ENCODE measurements at places on chromosomes 16 and 17.

GRCh38 chr17:50207315-50207714, 5.9 kb upstream of the COL1A1 start:
- no peak for DNase-seq

- DNase-seq, result no peak
These were observed 306.8 kb downstream of the FOXL1 start for GRCh38 chr16:86885139-86885538.

GRCh38 chr16:84175350-84176081, 11.3 kb downstream of the TAF1C start:
- no peak for DNase-seq

DNA sequence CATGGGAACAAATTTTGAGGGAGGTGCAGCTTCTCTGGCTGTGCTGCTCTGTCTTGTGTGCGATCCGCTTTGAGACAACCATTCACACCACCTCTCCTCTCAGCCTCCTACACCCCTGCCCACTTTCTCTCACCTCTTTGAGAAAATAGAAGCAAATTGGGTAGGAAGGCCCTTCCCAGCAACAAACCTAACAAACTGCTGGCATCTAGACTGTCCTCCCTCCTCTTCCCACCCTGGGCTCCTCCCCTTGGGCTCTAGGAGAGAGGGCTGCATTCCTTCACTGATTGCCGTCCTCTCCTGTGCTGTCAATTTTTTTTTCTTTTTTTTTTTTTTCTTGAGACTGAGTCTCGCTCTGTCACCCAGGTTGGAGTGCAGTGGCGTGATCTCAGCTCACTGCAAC, 13.5 kb downstream of the CDIPT start:
- DNase-seq, result no peak

DNA sequence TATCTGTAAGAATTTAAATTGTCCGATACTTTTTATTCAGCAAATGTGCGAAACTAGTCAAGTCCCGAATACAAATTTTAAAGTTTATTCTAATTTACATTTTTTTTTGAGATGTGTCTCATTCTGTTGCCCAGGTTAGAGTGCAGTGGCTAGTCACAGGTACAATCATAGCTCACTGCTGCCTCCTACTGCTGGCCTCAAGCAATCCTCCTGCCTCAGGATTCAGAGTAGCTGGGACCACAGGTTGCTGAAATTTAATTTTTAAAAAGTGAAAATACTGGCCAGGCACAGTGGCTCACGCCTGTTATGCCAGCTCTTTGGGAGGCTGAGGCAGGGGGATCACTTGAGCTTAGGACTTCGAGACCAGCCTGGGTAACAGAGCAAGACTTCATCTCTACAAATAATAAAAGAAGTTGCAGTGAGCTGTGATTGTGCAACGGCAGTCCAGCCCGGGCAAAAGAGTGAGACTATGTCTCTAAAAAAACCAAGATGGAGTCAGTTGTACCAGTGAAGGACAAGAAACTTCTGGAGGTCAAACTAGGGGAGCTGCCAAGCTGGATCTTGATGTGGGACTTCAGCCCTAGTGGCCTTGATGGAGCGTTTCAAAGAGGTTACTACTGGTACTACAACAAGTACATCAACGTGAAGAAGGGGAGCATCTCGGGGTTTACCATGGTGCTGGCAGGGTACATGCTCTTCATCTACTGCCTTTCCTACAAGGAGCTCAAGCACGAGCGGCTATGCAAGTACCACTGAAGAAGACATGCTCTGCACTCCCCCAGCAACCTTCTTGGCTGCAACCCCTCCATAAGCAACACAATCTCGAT, 5.6 kb downstream of the POLG2 start:
- DNase-seq, result peak; percentile 45

- no peak for DNase-seq
These were observed 32.9 kb downstream of the SRCIN1 start for GRCh38 chr17:38572669-38573365.

GRCh38 chr16:84883301-84883700, 63.5 kb downstream of the CRISPLD2 start:
- DNase-seq, result no peak

- DNase-seq, result peak; percentile 60
These were observed 14.4 kb downstream of the HID1 start for GRCh38 chr17:74957935-74958740.

DNA sequence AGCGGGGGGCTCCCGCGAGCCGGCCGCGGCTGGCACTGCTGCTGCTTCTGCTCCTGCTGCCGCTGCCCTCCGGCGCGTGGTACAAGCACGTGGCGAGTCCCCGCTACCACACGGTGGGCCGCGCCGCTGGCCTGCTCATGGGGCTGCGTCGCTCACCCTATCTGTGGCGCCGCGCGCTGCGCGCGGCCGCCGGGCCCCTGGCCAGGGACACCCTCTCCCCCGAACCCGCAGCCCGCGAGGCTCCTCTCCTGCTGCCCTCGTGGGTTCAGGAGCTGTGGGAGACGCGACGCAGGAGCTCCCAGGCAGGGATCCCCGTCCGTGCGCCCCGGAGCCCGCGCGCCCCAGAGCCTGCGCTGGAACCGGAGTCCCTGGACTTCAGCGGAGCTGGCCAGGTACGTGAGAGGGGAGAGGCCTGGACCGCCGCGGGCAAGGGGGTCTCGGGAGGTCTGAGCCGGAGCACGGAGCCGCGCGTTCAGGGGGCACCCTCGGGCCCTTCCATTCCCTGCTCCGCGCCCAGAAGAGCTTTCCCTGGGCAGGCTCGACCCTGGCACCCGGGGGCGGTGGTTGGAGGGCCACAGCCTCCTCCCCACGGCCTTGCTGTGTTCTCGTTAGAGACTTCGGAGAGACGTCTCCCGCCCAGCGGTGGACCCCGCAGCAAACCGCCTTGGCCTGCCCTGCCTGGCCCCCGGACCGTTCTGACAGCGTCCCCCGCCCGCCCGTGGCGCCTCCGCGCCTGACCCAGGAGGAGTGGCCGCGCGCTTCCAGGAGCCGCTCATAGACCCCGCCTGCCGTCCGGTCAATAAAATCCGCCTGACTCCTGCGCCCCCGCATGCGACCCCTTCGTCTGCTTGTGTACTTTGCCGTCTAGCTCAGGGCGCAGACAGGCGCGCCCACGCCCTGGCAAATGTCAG, 591 bp downstream of the NPW start:
- DNase-seq, result no peak

DNA sequence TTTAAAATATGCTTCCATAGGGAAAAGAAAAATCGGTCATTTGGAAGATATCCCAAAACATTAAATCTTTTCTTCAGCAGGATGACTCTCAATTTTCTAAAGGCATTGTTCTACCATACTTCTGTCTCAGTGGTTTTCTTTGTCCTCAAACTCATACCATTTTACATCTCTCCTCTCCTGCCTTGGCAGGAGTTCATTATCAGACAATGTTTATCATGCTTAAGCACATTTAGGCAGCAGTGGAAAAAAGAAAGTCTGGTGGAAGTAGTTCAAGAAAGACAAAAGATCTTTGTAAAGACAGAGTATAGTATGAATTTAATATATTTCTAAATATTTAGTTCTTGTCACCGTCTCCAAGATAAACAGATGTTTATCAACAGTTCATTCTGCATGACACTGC, 68.2 kb downstream of the CDK12 start:
- DNase-seq, result no peak

DNA sequence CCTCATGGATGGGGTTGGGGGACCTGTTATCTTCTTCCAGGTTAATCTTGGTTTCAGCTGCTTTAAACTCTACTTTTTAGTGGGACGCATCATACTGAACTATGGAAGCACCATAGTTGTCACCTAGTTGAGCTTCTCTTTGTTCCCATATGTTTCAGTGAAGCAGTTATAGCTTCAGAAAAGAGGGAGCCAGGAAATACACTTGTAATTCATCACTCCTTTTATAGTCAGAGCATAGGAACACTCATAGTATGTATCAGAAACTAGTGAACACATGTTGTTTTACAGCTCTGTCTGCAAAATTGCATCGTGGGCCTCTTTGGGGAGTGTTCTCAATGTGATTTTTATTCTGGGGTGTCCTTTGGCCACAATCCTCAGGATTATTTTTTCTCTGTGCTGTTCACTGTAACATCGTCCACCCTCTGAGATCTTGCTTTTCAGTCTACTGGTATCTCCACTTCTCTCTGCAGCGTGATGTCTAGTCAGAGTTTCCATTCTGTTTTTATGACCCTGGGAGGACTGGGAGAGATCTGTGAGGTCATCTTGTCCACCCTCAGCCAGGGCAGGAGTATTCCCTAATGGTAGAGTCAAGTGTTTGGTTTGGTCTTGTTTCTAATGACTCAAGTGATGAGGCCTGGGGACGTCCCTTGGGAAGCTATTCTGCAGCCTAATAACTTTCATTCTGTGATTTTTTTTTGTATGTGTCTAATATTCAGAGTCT, 585.4 kb downstream of the WWOX start:
- DNase-seq, result no peak

DNA sequence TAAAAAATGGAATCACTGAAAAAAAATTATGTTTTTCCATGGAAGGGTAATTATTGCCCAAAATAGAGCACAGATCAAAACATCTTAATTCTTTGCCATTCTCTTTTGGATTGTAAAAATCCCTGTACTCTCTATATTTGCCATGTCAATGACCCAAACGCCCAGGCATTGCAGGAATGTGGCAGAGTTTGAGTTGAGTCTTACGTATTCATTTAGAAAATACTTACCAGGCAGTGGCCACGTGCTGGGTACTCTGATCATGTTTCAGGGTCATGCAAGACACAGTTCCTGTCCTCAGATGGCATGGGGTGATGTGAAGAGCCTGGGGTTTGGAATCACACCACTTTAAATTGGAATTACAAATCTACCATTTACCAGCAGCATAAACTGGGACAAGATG, 267.7 kb downstream of the ABCC12 start:
- DNase-seq, result no peak

- DNase-seq, result no peak
These were observed 1.8 kb downstream of the CACNG3 start for GRCh38 chr16:24257958-24258357.

- DNase-seq, result no peak
These were observed 5.4 kb downstream of the CMIP start for GRCh38 chr16:81449899-81450608.

DNA sequence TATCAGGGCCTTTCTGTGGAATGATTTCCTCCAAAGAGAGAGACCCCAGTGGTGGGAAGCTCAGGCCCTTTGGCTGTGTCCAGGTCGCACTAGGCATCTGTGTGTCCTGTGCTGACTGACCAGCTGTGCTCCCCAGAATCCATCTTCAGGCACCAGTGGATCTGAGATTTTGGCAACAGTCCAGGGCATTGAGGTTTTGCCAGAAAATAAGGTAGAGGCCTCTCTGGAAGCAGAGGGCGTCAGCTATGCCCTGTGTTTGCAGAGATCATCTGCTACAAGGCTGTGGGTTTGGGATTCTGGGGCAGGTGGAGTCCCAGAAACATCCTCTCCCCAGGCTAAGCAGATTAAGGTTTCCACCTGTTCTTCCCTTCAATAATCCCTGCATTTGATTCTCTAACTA, 57.5 kb upstream of the TOB1 start:
- DNase-seq, result no peak

GRCh38 chr16:29117631-29118030, 132.8 kb downstream of the LAT start:
- no peak for DNase-seq

- peak; percentile 55 for DNase-seq
These were observed 102.5 kb downstream of the MRM1 start for GRCh38 chr17:36703860-36704266.

GRCh38 chr16:30738984-30739951, 9.0 kb upstream of the PHKG2 start:
- no peak for DNase-seq

DNA sequence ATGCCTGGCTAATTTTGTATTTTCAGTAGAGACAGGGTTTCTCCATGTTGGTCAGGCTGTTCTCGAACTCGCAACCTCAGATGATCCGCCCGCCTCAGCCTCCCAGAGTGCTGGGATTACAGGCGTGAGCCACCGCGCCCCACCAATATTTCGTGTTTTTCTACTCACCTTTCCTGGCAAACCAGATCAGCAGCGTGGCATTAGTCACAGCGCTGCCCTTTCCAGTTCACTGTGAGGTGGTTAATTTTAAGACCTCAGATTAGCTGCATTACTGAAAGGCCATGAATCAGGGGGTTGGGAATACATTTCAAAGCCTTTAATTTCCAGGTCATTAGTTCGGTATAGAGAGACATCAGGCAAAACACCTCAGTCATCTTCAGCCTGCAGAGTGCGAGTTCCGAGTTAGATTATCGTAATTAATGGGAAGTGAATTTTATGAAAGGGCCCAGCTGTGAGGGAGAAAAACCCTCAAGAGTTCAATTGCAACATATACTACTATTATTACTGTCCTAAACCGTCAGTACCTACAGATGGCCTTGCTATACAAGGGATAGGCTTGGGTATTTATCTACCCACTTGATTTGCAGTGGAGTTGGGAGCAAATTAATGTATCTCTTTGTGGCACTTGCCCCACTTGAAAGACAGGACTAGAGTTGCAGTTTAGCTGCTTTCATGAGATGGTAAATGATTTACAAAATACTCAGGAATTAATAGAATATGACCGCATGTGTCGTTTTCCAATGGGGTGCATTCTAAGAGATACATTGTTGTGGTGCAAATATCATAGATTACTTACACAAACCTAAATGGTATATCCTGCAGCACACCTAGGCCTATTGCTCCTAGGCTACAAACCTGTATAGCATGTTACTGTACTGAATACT, 2.1 kb upstream of the USP32 start:
- DNase-seq, result no peak

DNA sequence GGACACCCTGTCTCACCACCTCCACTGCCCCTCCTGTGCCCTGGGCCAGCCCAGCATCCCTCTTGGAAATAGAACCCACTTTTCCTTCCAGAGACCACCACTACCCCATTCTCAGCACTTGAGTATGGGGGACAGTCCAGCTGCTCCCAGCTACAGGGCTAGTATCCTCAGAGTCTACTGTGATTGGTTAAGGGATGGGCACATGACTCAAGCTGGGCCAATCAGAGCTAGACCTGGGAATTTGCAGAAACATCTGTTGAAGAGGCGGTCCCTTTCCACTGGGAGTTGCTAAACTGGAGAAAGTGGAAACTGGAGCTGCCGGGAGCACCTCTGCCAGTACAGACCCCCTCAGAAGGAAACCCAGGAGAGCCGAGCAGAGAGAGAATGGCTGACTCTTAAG, 156.6 kb downstream of the GSG1L start:
- DNase-seq, result no peak

- DNase-seq, result no peak
These were observed 134.4 kb downstream of the SPACA3 start for GRCh38 chr17:33126086-33126485.

DNA sequence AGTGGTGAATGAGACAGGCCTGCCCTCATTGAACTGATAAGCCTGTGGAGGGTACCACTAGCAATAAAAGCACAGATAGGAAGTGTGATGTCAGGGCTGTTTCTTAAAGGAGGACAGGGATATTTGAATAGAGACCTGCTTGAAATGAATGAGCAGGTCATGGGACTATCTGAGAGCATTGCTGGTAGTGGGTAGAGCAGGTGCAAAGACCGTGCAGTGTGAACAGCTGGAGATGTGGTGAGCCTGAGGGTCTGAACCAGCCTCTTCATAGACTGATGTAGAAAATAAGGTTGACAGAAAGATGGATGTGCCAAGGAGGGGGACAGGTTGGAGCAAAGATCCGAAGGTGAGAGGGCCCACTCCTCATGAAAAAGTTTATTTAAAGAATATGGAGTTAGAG, 2.4 kb downstream of the NUP93 start:
- DNase-seq, result no peak

All from T-helper 17 cell (primary cell).